ENCODE measurements at places on chromosomes 6 and 20.

DNA sequence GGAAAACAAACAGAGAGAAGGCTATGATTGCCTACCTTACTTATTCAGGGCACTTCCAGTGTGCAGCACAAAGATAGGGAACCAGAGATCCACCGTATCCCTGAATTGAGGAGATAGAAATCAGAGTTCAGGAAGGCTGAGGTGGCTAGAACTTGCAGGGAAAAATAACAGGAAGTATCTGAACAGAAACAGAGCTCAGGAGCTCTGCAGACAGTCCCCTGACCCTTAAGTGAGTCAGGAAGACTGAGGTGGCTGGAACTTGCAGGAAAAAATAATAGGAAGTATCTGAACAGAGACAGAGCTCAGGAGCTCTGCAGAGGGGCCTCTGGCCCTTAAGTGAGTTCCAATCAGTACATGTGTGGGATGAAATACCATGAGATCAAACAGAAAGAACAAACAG is 65.4 kb downstream of the RPRD1B start:
- DNase-seq: no peak

DNA sequence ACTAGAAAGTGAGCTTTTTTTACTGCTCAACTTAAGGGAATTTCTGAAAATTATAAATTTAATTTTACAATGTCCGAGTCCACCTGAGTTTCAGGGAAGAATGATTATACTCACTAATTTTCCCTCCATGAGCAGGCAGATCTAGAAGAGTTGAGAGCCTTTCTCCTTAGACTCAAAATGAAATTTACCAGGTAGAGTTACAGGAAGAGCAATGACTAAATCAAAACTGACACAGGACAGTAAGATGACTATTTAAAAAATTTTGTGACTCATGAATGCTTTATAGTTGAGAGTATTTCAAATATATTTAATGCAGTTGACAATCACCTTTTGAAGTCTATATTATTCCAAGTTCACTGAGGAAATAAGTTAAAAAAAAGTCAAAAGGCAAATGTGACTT is 198.1 kb upstream of the NRSN1 start:
- DNase-seq: no peak

GRCh38 chr6:20918868-20919267 is 384.6 kb downstream of the CDKAL1 start:
- DNase-seq: no peak

DNA sequence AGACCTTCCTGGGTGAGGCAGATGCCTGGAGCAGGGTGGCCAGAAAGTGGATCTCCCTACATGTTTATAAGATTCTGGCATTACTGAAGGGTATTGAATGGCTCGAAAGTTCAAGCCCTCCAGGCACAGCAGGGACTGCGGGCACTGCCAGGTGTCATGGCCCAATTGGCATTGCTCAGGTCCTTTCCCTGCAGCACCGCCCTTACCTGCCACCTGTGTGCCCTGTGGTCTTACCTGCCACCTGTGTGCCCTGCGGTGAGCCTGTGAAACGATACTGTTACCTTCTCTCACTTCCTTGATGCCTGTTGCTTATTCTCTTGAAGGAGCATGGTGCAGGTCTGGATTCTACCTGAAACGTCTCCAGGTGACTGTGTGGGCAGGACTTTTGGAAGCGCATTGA is 32.2 kb downstream of the SMOC2 start:
- DNase-seq: no peak

DNA sequence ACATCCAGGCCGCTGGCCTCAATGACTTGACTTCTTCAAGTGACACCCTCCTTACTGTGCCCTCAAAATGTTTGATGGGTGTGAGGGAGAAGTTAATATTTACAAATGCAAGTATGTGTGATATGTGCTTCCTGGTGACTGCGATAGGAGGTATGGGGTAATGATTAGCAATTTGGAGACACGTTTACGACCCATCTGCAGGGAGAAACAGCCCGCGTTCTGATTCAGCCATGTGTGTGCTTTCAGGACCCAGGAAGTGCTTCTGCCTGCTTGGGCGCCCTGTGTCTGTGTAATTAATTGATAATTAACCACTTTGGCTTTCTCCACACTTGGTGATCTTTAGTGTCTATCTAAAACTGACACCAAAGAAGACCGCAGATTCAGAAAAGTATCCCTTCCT is 25.0 kb downstream of the SIRPA start:
- DNase-seq: no peak

DNA sequence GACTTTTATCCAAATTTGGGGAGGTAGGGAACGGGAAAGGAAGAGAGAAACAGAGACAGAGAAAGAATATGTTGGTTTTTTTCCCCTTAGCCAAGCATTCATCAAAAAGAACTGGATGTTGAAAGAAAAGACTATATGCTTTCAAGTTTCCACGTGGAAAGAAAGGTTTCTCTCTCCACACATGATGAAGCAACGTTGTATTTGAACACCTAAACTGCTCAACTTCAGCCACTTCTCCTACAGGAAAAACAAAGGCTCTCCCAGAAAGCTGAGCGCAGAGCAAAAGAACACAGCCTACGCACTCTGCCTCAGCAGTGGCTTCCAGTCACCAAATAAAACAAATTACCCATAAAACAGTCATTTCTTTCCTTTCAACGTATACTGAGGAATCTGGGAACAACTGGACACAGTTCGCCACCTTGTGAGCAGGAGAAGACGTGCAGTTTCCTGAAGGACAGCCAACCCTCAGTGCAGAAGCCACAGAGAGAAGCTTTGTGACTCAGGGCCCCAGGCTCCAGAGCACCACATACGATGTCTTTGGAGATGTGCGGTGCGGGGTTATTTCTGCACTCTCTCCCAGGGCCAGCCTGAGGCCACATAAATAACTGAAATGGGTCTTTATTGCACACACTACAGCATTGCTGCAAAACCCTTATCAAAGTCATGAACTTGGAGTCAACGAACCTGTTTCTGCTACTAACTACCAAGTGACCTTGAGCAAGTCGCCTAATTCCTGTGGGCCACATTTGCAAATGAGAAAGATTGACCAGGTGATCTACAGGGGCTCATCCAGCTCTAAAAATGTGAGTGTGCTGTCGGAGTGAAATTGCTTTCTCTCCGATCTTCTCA is 10.1 kb downstream of the IL17F start:
- DNase-seq: no peak

- no peak for DNase-seq
Observed at GRCh38 chr6:167829513-167829912, 2.8 kb downstream of the AFDN start.

DNA sequence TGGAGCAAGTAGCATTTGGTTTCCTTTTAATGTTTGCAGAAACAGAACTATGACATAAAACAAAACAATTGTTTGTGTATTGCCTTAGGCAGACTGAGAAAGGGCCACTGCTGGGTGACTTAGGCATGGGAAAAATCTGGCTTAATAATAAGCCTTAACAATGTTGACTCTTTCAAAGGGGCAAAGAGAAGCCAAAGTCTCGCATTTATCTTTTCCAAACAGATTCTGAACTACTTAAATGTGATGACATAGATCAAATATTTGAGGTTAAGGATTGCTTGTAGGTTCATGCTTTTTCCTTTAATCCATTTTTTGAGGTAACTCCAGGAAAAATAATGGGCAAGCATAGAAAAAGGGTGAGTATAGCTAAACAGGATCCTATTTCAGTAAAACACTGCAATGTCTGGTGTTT is 39.6 kb downstream of the ADAT2 start:
- no peak for DNase-seq

- DNase-seq: no peak
Observed at GRCh38 chr20:9402546-9402945, 111.8 kb upstream of the LAMP5 start.

- DNase-seq: no peak
Observed at GRCh38 chr6:122749451-122750050, 30.0 kb upstream of the FABP7 start.

- DNase-seq: no peak
Observed at GRCh38 chr6:35013701-35014100, 124.6 kb downstream of the ANKS1A start.

GRCh38 chr6:88482465-88482864 is 316.3 kb upstream of the CNR1 start:
- no peak for DNase-seq

DNA sequence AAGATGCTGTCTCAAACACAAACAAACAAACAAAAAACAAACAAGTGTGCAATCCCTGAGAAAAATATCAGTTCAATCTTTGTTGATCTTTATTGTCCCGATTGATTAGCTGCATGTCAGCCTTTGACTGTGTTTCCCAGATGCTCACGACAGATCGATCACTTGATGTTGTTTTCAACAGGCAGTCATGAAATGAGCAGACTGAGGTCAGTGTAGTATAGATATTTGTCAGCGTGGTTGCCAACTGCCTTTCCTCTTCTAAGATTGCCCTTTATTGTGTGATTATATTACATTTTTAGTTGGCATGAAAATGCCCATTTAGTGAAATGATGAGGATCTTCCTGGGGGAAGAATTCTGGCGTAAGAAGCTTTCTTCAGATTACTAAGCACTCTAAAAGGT is 25.6 kb downstream of the UTRN start:
- DNase-seq: no peak

- peak; percentile 25 for DNase-seq
Observed at GRCh38 chr6:36643977-36644376, 34.5 kb upstream of the CDKN1A start.

- DNase-seq: no peak
Observed at GRCh38 chr6:100518588-100518987, 53.9 kb upstream of the SIM1 start.

DNA sequence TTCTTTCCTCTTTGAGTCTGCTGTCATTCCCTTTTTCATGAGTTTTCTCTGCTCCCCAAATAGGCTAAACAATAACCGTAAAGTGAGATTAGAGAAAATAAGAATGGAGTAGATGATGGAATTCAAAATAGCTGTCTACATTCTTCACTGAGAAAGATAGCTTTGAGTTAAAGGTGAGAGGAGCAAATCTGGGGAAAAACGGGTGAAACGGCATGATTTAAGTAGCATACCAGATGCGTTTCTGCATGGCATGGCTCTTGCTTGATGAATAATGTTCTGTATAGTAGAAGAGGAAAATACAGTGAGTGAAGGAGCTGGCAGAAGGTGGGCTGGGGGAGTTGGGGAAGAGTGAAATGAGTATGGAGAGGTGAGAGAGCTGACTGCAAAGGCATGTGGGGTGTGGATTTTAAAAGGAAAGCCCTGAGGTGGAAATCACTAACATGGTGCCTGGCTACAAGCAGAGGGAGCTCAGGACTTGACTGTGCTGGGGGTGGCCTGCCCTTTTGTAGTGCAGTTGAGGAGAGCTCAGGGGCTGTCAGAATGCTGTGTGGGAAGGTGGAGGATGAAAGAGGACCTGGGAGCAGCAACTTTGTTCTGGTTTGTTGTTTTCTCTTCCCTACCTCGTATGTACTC is 8.8 kb downstream of the BICRAL start:
- no peak for DNase-seq

DNA sequence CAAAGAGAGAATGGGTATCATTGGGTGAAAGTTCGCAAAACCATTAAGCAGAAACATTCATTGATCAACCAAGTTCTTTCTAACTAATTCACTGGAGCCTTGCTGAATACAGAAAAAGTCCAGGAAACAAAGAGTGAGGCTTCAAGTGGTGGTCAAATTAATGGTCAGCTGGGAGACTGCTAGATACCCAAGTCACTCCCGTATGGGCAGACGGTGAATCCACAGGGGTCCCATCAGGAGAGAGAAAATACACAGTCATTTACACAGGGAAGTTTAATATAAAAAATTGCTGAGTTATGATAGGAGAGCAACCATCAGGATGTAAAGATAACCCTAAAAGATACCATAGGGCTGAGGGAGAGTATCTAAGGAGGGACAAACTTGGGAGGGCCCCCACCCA is 198.7 kb upstream of the DTNBP1 start:
- DNase-seq: no peak

- no peak for DNase-seq
Observed at GRCh38 chr20:62315773-62316172, 13.0 kb downstream of the ADRM1 start.

- no peak for DNase-seq
Observed at GRCh38 chr6:44787254-44787834, 399.8 kb downstream of the CDC5L start.

GRCh38 chr20:2473516-2473915 is 2.9 kb upstream of the SNRPB start:
- DNase-seq: no peak

DNA sequence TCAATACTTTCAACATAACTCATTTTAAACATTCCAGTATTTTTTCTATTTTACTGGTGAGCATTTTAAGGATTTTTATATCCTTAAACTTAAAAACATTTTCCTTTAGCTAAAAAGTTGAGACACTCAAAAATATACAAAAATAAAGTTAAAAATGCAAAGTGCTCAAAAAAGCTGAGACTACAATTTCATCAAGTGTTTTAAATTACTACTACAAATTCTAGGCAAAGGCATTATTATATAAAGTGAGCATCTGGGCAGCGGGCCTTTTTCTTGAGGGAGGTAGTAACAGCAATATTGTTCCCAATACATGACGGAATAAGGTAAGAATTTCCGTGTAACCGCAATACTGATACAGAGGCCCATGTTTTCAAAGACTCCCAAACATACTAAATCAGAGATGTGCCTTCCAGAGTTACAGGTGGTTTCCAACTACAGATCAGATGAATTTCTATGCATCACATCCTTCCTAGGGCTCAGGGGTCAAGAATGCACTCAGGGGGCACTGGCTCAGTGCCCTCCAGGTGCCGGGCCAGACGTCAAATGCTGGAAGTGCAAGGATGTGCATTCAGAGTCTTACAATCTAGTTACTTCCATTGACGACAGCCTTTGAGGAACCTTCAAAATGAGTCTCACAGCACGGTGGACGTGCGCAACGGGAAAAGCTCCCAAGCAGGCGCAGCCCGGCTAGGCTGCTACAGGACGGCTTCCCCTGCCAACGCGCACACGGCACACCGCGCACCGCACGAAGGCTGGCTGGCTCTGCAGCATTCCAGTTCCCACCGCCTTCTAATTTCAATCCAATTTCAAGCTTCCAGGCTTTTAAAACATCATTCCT is 1.7 kb downstream of the PHF10 start:
- no peak for DNase-seq

DNA sequence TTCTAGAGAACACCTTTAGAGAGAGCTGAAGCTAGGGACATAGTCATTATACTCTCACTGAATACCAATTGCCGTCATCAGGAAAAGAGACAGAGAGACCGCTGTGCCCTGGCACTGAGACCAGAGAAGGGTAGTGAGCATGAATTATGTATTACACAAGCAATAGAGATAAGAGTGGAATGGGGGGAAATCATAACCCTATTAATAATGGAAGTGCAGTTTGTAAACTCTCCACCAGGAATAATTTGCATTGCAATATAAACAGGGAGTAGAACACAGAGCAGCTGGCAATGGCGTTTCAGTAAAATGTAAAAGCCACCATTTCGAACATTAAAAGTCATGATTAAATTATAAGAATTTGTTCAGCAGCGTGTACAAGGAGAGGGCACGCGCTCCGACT is 244.5 kb downstream of the MAFB start:
- DNase-seq: no peak

Measured in chondrocyte (in vitro differentiated cells).